ENCODE measurements at places on chromosomes 13 and 19. TPM values are rescaled to one million over a fixed set of nuclear protein-coding genes. Genes with fewer than 3 reads are reported as not detected.

DNA sequence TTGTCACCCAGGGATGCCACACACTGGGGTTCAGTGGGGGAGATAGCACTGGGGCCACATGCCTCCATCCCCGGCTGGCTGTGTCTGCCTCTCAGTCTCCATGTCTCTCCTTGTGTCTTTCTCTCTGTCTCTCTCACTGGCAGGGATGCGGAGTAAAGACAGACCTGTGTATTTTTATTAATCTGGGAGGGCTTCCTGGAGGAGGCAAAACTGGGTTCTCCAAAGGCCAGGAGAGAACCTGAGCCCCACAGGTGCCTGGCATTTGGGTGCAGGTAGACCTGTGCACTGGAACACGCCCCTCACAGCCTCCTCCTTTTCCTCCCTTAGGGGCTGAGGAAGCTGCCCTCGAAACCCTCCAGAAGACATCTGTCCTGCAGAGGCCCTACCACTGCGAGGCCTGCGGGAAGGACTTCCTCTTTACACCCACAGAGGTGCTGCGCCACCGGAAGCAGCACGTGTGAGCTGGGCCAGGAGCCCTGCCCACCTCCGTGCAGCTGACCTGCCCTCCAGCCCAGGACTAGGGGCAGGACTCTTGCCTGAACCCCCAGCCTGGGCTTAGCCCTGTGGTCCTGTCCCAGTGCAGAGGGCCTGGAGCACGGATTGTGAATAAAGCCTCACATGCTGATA, 32.7 kb downstream of the DHX34 start:
- DNase-seq = no peak

The EPSTI1 gene
- total RNA-seq = 10.8 TPM

DNA sequence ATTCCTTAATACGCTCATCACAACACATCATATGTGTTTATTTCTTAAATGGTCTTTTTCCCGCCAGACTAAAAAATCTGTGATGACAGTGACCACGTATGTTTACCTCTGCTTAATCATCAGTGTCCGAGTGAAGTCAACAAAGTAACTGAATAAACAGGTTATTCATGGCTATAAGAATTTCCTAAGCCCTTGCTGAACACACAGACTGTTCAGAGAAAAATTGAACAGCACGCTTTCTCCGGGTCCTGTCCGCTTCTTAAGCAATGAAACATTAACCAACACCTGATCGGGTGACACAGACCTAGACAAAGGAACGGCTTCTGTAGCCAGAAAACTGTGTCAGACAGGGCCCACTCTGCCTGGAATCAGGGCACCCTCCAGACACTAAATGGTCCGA, 14.3 kb downstream of the SAFB2 start:
- DNase-seq = no peak

- no peak for DNase-seq
Observed at GRCh38 chr19:39918183-39918651, 16.2 kb downstream of the FCGBP start.

The NDUFA7 gene
- 83.8 TPM for total RNA-seq

DNA sequence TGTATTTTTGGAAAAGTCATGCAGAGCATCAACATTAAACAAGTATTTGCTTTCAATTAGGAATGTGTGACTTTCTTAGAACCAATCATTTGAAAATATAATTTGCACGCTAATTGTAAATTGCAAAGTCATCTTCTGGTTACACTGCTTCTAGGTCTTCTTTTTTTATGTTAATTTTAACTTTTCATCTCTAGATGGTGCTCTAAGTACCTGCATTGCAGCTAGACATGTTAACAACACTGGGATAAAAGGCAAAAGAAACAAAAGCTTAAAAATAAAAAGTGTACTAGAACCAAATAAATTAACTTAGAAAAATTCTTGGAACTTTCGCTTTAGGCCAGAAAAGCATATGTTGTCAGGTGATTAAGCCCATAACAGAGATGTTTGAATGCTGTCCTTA, 2758.2 kb downstream of the PCDH9 start:
- DNase-seq = no peak

GRCh38 chr13:73169971-73170370, 111.2 kb downstream of the KLF5 start:
- no peak for DNase-seq

DNA sequence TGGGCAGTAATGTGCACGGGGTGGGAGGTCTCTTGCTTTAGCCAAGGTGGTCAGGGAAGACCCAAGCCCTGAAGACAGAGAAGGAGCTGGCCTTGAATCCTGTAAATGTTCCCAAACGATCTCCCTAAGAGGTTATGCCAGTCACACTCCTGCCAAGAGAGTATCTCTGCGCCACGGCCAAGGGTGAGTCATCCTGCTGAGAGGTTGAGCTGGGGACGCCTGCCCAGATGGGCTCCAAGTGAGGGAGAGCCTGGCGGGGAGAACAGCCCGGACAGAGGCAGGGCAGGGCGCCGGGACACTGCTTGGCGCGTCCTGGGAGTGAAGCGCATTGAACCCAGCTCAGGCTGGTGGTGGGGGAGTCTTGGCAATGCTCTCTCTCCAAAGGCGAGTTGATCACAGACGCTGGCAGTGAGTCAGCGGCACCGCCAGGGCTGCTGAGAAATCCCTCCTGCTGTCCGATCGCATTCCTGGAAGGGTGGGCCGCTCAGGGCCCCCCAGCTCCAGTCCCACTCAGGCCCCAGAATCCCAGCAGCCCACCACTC, 16.4 kb downstream of the SULT2B1 start:
- peak; percentile 91 for DNase-seq

The IQCN gene
- total RNA-seq = 0.91 TPM

- DNase-seq = no peak
Observed at GRCh38 chr13:49348751-49349150, 95.1 kb downstream of the CAB39L start.
